NCI-H524 (cell line): ENCODE measurements at places on chromosomes 13 and 19.

DNA sequence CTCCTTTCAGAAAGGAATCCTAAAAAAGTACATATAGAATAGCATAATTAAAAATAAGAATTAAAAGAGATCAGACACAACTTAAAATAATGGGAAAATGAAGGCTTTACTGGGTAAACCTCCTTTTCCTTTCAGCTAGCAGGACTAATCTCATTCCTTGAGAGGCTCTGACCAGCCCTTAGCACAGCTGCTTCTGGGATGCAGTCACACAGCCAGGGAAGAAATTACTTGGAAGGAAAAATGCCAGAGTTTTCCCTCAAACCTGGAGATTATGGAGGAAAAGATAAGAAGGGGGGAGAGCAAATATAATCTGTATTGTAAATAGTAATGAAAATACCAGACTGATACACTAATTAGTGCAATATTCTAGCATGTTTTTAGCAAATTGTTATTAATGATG is 91.8 kb downstream of the LRCH1 start:
- DNase-seq, result peak; percentile 34

DNA sequence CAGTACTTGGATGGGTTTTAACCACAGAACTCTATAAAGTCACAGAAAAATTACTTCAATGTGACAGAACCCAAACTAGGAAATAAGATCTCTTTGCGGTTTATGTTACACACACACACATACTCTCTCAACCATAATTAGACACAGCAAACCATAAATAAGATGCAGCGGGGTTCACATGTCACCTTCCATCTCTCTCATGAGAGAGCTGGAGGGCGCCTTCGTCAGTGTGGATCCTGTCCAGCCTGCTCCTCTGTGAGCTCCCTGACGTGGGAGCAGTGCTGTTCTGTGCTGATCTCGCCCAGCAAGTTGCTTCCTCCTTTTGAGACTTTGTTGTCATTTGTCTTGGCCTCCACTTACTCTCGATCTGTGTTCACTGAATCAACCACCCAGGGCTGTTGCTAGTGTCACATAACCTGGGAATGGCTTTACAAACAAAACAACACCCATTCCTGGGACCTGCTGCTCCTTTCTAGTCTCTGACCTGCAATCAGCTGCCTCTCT is 204.9 kb upstream of the KL start:
- no peak for DNase-seq

- DNase-seq, result no peak
These were observed 94.7 kb downstream of the MIPEP start for GRCh38 chr13:23794267-23795161.

GRCh38 chr19:30890033-30890432 is 459.2 kb downstream of the TSHZ3 start:
- DNase-seq, result no peak

GRCh38 chr13:43830497-43830881 is 43.7 kb upstream of the ENOX1 start:
- no peak for DNase-seq

DNA sequence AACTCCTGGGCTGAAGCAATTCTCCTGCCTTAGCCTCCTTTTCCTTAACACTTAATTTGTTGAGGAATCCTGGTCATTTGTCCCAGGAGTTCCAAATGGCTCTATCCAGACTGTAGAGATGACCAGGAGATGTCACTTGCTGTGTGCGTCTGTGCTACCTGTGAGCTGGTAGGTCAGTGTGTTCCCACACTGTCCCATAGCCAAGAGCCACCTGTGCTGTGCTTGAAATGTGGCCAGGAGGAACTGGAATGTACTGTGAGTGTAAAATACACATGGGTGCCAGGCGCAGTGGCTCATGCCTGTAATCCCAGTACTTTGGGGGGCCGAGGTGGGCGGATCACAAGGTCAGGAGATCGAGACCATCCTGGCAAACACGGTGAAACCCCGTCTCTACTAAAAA is 29.4 kb upstream of the KDM4B start:
- DNase-seq, result no peak

DNA sequence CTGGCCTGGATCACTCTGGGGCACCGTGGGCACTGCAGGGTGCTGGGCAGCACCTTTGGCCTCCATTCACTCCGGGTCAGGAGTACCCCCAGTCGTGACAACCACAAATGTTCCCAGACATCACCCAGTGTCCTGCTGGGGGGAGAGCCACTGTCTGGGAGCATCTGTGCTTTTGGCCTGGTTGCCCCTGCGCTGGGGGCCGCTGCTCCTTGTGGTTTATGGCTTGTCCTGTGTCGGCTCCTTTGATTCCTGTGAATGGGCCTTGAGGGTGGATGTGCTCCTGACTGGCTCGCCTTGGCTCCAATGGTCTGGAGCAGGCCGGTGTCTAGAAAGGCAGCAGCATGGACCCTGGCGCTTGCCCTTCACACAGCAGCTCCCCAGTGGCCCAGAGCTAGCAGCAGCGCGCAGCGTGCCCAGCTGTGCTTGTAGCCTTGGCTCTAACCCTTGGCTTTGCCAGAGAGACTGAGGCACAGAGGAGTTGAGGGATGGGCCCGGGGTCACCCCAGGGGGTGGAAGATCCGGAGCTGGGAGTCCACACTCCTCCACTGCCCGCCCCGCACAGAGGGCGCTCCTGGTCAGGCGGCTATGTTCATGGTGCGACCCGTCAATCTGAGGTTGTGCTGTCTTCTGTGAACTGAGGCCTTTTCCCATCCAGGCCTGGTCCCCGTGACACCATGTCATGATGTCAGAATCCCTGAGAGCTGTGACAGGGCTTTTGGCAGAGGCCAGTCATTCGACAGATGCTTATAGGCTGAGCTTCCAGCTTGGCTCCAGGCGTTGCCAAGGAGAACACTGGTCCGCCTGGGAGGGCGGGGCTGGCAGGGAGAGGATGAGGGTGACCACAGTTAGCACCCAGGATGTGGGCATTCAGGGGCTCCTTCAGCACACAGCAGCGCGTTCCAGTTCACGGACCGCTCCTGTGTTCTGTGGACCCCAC is 4.1 kb downstream of the DAZAP1 start:
- DNase-seq, result no peak

GRCh38 chr19:12095111-12095790 is 30.7 kb downstream of the ZNF844 start:
- DNase-seq, result no peak

- no peak for DNase-seq
These were observed 28.4 kb downstream of the ZNF844 start for GRCh38 chr19:12092956-12093355.

DNA sequence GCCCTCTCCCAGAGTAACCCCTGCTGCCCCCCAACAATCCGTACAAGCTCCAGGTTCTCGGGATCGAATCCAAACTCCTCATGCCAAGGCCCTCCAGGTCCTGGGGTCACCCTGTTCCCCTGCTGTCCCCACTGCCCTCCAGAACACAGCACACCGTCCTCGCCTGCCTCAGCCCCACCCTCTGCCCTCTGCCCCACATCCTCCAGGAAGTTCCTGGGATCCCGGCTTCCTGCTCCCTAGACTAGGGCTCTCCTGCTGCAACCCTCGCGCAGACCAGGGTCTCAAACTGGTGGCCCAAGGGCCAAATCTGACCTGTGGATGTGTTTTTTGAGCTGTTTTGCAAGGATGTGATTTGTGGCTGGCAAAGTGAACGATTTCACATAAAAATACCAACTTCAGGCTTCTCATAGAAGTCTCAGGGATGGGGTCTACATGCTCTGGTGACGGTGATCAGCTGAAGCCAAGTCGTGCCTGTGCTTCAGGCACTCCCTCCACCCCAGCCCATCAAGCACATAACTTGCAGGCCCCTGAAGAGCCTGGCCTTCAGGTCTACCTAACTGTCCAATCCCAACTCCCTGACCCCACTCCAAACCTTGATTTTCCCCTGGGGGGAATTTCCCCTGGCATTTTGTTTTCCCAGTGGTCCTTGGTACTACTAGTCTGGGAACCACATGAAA is 1.8 kb downstream of the RABAC1 start:
- no peak for DNase-seq

DNA sequence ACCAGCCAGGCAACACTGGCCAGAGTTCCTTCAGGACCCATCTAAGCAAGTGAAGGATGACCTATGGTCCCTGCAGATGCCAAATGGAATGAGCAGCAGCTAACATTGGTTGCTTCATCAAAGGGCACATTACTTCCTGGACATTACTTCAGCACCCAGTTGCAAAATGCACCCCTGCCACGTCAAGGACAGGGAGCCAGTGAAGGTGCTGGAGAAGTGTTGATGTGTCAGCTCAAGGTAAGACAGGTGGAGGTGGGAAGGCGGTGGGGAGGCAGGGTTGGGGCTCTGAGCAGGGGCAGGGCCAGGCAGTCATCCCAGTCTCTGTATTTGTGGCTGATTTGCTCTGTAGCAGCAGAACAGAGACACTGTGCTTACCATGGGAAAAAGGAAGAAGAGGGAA is 14.6 kb downstream of the CSNK1A1L start:
- DNase-seq, result no peak

DNA sequence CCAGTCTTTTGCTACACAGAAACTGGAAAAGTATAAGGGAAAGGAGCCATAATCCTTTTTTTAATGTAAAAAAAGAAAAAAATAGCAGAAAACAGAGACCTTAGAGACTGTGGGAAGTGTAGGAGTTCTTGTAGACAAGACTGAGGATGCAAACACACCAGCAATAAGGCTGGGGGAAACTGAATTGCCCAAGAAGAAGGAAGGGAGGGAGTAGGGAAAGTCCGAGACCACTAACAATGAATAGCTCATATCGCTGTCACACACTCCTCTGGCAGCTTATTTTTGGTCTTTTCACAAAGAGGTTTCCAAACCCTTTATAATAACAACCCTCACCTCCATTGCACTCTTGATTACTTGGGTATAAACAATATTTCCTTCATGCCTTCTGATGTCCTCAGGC is 952.0 kb downstream of the SLITRK5 start:
- no peak for DNase-seq

- no peak for DNase-seq
These were observed 43.8 kb downstream of the CAPN12 start for GRCh38 chr19:38700350-38700901.
